Ascending aorta (tissue), 2 donors: ENCODE measurements at places on chromosomes 6 and 20.

GRCh38 chr6:150403458-150404246 lies 34.8 kb downstream of the IYD start:
- peak; percentile 83 for DNase-seq

GRCh38 chr6:96862560-96862959 lies 25.3 kb upstream of the GPR63 start:
- no peak for DNase-seq

DNA sequence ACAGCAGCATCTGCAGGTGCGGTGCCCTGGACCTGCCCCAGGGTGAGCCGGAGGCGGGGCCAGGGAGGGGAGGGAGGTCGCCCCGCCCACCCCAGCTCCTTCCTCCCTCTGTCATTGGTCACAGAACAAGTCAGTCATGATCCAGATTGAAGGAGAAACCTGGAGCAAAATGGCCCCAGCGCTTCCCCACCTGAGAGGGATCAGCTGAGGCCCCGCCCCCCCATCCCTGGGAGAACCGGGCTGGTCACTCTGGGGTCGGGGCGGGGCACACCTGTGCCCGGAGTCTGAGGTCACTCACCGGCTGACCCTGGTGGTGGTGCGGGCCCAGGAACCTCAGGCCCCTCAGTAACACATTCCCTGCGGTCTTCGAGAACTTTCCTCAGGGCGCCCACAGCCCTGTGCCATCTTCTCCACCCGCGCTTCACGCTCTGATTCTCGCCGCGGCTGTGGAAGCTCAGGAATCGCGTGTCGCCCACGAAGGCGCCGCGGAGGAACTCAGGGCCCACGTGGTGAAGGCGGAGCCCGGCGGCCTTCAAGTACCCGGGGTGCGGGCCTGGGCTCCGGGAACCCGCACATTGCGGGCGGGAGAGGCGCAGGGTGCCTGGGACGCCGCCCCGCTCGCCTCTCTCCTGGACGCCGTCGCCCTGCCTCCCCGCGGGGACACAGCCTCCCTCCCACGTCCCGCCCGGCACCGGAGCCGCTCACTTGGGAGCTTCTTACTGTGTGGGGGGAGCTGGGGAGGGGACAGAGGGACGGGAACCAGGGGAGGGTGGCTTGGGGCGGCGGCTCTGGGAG lies 36.4 kb upstream of the HLA-C start:
- peak; percentile 63 for DNase-seq

- peak; percentile 61 for DNase-seq
Measured at GRCh38 chr20:63735859-63736718, at the start of gene LIME1. Gene LIME1 (plus strand): TSS chr20:63736664. CDS start chr20:63737550, 886 bp downstream.

DNA sequence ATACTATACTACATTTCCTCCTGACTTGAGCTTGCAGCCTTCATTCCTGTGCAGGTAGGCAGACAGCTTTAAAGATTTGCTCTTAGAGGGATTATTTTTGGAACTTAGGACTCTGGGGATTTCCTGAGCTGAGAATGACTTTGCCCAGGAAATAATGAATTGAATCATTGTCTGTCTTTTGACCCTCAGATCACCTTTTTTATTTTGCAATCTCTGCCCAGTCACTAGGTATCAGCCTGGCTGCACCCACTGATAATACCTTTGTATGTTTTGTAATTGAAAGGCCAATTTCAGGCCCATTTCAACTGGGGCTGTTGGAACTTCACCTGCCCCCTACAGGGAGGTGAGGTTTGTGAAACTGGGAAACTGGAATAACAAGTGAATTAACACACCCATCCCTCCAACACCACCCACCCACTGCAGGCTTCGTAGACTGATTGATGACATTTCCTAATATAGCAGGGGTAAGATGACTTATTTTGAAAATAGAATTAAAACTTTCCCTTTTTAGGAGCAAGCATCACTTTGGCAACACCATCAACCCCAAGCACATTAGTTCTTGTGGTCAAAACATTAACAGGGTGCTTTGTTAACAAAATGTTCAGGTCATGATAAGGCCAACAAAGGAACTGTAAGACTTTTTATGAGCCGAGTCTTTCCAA lies 157.1 kb upstream of the CENPW start:
- DNase-seq = no peak

- no peak for DNase-seq
Measured at GRCh38 chr6:31737315-31737990, 1.1 kb upstream of the CLIC1 start.

DNA sequence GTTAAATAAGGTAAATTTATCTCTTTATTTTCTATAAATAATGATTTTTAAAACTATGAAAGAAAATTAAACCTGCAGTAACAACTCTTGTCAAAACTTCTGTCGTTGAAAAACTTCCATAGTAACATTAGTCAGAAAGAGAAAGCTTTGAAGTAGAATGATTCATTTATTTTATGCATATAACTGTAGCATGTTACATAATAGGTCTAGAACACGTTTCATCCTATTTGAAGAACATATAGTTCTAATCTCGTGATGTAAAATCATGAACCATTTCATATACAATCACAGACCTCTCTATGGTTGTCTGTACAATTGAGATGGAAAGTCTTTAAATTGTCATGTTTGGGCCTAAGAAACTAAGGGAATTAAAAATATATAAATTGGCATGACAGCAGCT lies 61.3 kb upstream of the MYLIP start:
- DNase-seq = no peak

DNA sequence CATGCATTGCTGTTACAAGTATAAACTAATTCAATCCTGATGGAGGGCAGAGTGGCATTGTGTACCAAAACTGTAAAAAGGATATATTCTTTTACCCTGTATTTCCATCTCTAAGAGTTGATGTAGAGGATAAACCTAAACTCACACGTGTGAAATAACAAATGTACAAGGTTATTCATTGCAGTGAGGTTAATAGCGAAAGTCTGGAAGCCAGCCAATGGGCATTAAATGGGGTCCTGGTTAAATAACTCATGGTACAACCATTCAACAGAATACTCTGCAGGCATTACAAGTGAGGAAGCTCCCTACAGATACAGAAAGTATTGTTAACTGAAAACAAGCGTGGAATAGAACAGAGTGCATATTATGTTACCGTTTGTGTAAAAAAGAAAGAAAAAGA lies 56.9 kb downstream of the BCAS1 start:
- no peak for DNase-seq

- no peak for DNase-seq
Measured at GRCh38 chr6:147567141-147567805, 58.8 kb downstream of the SAMD5 start.

DNA sequence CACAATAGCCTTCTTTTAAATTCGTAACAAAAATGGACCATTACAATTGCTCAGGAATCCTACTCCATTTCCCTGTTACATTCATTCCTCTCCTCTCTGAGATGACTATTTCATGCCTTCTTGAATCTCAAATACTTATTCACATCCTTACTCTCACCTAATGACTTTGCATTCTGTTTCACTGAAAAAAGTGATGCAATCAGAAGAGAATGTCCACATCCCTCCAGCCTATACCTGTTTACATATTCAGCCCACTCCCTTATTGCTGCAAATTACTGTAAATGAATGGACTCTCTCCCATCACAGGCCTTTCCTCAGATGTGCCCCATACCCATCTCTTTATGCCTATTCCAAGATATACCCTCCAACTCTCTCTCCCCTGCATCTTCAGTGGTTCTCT lies 8.6 kb downstream of the TAAR1 start:
- no peak for DNase-seq

GRCh38 chr20:3755814-3756480 lies 11.6 kb downstream of the ADISSP start:
- no peak for DNase-seq

DNA sequence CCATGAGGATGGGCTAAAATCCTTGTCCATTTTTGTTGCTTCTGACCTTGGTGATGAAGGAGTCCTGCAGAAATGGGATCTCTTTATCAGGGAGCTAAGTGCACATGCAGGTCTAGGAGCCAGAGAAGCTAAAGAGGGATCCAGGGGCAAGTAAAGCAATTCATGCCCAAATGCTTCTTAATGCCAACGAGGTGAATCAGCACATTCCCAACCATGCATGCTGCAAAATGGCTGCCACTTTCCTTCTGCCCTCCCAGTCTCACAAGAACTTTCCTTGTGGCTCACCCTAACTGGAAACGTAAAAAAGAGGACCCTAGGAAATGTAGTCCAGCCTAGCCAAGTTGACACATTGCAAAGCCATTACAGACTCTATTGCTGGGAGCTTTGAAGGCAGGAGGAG lies 298.4 kb downstream of the MAFB start:
- no peak for DNase-seq

- DNase-seq = no peak
Measured at GRCh38 chr20:46362921-46363867, 43.2 kb downstream of the ELMO2 start.

DNA sequence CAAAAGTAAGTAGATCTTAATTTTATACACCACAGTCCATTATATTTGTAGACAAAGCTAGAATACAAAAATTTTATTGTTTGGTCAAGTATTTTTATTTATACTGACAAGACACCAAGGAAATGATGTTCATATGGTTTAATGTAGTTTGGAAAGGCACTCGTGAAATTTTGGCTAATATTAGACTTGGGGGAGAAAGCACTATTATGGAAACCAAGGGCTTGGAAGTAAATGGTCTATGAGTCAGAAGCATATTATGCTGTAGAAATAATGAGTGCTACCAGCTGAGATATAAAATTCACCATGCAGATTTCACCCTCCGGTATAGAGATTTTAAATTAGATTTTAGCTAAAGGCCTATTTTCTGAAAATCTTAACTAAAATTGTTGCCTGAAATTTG lies 233.6 kb downstream of the KCNQ5 start:
- no peak for DNase-seq

- no peak for DNase-seq
Measured at GRCh38 chr6:43871933-43872332, 101.9 kb downstream of the VEGFA start.

- no peak for DNase-seq
Measured at GRCh38 chr6:70549327-70549726, 17.4 kb upstream of the SDHAF4 start.

- DNase-seq = no peak
Measured at GRCh38 chr6:118933855-118934460, 1.0 kb downstream of the MCM9 start.

DNA sequence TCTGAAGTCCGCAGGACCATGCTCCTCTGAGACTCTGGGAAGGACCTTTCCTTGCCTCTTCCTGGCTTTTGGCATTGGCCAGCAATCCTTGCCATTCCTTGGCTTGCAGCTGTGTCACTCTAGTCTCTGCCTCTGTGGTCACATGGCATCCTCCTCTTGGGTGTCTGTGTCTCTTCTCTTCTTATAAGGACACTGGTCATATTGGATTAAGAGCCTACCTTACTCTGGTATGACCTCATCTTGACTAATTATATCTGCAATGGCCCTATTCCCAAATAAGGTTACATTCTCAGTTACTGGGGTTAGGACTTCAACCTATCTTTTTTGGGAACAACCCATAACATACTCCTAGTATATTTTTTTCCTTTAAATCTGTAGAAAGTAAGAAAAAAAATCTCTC lies 49.9 kb upstream of the GTSF1L start:
- no peak for DNase-seq

- DNase-seq = no peak
Measured at GRCh38 chr6:37334047-37334446, 19.7 kb upstream of the RNF8 start.

DNA sequence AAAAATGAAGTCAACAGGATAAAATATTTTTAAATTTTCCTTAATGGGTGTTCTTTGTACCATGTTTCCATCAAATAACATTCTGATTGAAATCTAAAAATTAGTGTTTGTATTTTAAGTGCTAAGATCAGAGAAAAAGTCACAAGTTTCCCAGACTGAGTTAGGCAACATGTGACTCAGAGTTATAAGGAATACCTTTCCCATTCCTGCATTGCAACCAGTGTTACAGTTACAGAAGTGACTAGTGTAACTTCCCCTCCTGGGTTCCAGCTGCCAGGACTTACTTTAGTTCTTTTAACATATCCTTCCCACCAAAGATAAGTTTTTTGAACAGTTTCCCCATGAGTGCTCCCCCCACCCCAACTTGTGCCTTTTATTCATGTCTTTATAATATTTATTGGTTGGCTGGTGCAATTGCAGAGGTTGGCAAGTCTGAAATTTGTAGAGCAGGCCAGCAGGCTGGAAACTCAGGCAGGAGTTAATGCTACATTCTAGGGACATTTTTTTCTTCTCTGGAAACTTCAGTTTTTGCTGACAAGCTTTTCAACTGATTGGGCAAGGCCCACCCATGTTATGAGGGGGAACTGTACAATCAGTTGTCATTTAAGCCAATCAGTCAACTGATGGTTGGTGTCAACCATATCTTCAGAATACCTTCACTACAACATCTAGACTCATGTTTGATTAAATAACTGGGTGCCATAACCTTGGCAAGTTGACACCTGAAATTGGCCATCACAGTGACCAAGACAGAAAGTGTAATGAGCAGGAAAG lies 22.9 kb upstream of the ESR1 start:
- DNase-seq = no peak

DNA sequence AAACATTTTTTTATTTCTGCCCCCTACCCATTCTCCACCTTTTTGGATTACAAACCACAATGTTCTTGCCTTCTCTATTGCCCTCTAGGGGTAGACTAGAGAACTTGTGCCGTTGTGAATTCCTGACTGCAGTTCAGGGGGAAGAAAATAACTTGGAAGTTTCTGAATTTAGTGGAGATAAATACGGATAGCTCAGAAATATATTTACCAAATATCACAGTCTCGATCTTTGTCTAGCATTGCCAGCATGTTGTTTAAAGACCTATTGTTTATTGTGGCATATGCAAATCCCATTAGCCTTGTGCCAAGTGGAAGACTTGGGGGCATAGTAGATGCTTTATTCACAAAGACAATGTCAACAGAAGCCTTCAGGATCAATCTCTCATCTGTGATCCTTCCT lies 154.1 kb upstream of the MMS22L start:
- DNase-seq = no peak

GRCh38 chr6:56752009-56752408 lies 109.3 kb upstream of the DST start:
- no peak for DNase-seq

DNA sequence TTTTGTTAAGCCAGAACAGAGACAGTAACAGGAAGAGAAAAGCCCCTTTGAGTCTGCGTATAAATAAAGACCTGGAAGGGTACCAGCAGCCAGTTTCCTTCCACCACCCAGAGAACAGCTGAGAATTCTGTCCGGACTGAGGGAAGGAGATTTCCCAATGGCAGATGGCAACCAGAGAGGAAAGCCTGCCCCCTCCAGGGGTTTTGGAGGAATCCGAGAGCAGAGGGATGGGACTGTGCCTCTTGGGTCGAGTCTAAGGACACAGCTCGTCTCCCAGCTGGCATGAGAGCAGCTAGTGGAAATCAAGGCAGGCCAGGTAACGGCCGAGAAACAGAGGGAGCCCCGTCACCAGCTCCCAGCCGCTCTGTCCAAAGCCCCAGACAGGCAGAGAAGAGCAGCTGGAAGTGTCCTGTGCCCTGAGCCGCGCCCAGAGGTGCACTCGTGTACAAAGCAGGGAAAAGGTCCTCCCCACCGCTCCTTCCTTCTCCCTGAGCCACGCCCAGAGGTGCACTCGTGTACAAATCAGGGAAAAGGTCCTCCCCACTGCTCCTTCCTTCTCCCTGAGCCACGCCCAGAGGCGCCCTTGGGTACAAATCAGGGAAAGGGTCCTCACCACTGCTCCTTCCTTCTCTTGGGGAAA lies 134.0 kb upstream of the SNX9 start:
- no peak for DNase-seq
